ENCODE measurements at places on chromosomes 2 and 18.

GRCh38 chr2:106553321-106553720, 66.2 kb downstream of the CD8B2 start:
- no peak for DNase-seq

DNA sequence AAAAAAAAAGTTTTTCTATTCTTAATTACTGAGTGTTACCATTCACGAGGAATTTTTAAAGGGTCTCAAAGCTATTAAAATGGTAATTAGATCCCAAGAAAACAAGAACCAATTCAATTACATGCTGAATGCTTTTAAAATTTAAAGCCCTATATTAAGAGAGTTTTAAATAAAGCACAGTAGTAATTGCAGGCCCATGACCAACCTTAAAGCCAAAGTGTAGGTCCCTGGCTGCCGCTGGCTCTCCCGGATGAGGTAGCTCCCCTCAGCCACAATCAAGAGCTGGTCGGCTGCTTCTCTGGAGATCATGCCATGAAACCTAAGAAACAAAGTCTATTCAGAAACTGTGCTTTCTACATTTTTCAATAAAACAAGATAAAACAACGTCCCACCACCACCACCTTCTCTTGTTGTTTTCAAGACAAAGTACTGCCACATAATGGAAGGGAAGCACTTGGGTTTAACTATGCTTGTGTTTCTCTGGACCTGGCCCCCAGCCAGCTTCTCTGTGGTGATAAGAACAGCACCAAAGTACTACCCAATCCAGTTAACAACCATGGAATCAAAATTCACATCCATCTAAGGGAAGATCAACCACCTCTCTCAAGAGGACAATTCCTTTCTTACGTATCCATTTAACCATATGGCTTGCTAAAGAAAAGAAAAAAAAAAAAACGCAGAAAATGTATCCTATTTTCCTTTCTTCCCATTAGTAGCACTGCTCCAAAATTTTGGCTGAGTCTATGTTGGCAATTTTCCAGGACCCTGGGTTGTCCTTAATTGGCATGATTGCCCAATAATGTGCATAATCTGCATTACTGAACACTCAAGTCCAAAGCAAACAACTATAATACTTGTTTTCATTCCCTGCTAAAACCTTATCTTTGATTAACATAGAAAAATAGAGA, 90.1 kb downstream of the CHN1 start:
- DNase-seq = no peak

GRCh38 chr2:173979751-173980351, 14.7 kb upstream of the SP3 start:
- no peak for DNase-seq

- DNase-seq = no peak
Observed at GRCh38 chr18:79069717-79070151, 540 bp downstream of the ATP9B start.

DNA sequence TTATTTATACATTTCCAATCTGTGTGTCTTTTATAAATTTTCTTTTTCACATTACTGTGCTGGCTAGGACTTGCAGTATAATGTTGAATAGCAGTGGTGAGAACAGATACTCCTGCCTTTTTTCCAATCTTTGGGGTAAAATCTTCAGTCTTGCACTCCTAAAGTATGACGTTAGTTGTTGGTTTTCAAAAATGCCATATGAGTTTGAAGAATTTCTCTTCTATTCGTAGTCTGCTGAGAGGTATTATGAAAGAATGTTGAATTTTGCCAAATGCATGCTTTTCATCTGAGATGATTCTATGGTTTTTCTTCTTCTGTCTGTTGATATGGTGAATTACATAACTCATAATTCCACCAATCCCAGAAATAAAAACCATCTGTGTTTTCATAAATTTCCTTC, 335.3 kb upstream of the CHST9 start:
- no peak for DNase-seq

DNA sequence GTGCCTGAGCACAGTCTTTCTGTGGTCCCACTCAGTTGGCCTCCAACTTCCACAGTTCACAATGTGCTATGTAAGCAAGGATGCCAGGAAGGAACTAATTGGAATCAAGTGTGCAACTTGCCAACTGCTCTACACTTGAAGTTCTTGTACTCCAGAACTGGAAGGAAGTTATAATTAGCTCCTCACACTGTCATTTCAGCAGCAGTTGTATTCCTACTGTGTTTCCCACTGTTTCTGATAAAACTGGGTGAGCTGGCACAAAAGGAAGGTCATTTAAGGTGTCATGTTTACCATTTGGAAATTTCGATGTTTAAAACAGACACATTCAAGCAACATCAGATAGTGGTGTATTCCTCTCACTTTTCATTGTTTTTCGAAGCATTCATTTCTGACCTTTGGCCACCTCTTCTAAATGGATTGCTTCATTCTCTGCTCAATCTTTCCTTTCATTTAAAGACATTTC, 84.2 kb downstream of the ANTXR1 start:
- DNase-seq = no peak

DNA sequence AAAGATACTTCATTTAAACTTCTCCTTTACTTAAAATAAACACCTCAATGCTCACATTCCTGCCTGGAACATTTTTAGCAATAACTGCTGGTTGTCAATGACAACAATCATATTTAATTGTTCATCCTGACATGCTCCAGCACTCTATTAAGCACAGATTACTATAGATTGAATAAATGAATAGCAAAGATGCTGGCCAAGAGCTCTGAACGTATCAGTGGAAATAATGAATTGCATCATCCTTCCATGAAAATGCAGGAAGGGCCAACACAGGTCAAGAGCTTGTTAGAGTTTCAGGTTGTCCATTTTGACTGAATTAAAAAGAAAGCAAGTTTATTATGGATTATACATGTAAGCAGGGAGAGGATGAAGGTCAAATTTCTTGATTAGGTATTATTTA, 994.0 kb downstream of the TSN start:
- no peak for DNase-seq

- no peak for DNase-seq
Observed at GRCh38 chr2:145028101-145028920, 508.4 kb upstream of the ZEB2 start.

DNA sequence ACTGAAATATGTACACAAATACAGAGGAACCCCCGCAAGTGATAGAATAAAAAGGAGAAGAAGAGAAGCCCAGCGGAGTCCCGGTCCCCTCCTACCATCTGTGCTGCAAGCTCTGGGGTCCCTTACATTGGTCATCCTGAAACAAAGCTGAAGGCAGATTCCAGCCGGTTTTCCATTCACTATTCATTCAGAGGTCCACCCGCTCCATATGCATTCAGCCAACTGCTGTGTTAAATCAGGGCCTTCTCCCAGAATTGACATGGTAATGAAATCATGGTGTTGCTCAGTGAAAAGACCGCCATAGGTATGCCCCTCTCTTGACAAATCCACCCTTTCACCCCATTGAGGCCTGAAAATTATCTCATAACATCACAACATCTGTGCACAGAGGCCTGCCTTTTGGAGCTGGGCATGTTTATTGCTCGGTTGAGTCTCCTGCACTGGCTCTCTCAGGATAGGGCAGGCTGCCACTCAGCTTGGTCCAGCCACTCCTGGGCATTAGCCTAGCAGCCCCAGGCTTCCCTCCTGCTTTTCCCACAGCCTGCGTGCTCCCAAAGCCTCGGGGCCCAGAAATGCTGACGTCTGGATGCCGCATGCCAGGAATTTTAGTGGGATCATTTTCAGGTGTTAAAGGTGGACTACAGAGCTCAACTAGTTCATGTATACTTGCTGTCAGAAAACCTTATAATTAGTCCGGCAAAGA, 39.3 kb upstream of the ID2 start:
- no peak for DNase-seq

DNA sequence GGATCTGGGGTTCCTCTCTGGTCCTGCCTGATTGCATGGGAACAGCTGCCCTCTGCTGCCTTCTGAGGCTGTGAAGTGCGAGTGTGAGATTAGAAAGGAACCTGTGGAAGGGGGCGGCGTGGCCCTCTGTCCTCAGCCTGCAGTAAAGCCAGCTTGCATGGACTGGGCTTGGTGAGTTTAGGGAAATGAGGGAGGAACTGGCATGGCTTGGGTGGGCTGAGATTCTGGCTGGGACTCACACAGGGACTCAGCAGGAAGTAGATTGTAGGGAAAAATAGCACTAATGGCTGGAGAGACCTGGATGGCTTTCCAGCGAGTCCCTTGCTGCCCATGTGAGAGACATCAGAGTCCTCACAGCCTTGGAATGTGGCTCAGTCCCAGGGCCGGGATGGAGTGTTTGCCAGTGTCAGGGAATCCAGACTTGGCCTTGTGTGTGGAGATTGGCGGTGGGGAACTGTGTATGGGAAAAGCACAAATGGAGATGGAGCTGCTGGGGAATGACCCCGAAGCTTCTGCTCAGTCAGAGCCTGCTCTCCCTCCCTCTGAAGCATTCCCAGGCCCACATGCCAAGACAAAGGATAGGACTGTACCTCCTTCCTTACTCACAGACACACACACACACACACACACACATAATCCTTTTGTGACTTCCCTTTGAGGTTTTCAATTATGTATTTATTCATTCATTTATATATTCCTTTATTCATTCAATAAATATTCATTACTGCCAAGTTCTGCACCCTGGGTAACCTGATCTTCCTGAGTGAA, 115.4 kb downstream of the ACAA2 start:
- DNase-seq = no peak

- no peak for DNase-seq
Observed at GRCh38 chr2:35503311-35503710, 852.3 kb upstream of the CRIM1 start.

GRCh38 chr2:200509235-200509611, 645 bp downstream of the KCTD18 start:
- no peak for DNase-seq

DNA sequence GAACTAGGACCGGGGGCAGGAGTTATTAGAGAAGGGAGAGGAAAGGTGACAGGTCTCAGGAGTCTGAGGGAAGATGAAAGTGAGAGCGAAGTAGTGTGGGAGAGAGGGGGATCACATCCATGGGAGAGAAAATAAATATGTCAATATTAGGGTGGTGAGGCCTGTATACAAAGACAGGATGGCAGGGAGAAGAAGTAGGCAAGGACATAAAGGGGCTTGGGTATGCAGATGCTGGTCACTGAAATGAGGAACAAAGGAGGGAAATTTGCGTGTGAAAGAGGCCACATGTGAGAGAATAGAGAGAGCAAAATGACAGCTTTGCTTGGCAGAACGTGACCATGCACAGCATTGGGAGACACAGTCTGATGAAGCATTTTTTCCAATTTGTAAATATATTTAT, 13.6 kb downstream of the METAP1D start:
- no peak for DNase-seq

Data from activated T-helper 1 cell treated with anti-CD3 and anti-CD28 coated beads, Interleukin-2, amount 50 U/mL, for 16 hours (primary cell).